Non-pigmented ciliary epithelial cell (primary cell): ENCODE measurements at places on chromosomes 13 and 19.

DNA sequence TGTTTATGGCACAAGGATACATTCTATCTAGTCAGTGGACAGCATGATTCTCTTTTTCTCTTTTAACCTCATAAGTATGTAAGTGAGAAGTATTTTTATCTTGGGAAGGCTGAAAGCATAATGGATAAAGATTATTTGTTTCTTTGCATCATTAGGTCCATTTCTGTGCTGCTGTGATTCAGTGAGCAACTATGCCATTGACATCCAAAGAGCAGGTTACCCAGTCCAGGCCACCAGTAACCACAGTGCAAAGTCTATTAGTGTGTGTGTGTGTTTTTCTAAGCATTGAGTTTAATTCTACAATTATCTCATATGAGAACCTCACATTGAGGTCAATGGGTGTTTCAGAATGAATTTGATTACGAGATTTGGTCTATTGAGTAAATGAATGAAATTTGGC lies 158.8 kb upstream of the DACH1 start:
- DNase-seq: peak; percentile 13

DNA sequence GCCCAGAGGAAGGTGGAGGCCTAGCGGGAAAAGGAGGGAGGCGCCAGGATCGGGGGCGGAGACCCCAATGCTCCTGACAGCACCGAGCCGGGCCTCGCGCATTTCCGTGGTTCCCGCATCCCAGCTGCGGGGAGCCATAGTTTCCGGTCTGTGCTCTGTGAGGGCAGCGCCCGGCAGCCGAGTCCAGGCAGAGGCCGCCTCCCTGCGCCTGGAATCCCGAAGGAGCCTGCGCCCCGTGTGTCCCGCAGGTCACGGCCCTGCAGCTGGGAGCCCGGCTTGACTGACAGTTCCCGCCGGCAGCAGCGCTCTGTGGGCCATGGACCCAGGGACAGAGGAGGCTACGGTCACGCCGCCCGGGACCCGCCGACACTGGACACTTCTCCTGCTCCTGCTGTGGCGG lies 74.6 kb upstream of the C13orf46 start:
- no peak for DNase-seq

DNA sequence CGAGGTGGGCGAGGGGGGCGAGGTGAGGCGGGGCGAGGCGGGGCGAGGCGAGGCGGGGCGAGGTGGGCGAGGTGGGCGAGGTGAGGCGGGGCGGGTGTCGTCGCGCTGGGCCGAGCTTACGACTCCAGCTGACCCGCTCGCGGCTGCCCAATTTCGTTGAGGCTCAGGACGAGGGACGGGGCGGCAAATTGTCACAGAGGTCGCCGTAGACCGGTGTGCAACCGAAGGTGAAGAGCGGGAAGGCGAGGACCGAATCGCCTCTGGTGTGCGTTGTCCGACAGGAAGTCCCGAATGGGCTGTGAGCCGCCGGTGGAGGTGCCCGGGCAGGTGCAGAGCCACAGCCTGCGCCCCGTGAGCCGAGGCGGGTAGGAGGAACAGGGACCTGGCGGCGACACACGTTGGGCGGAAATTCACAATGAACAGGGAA lies at the start of gene LACC1:
TSS of gene LACC1 (plus strand) at position 150 of the 427 bp plus-strand sequence. CDS start 1,082 bp downstream, outside the sequence.
- DNase-seq: no peak

DNA sequence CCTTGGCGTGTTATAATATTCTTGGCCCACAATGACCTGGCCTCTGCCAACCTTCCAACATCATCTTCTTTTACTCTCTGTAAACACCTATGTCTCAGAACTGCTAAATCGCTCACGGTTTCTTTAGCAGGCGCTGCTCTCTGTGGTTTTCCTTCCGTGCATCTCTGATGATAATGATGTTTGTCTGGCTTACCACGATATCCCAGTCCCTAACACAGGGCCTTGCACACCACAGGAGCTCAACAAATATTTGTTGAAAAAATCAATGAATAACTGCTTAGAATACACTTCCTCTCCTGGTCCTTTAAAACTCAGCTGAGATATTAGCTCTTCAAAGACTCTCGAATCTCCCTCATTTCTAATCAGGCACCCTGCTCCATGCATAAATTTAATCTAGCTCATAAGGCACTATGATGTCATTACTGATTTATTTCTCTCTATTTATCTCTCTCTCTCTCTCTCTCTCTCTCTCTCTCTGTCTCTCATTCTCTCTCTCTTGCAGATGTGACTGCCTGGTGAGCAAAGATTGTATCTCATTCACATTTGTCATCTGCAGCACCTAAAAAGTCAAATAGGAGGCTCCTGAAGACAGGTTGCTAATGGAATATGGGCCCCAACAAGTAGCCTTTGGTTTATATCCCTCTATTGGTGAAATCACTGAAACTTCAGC lies 206.4 kb downstream of the NHLRC3 start:
- DNase-seq: no peak

- no peak for DNase-seq
These were observed 682 bp upstream of the TEAD2 start for GRCh38 chr19:49362929-49363267.

GRCh38 chr13:106340249-106340648 lies 195.2 kb downstream of the EFNB2 start:
- DNase-seq: no peak

- DNase-seq: no peak
These were observed 6.0 kb downstream of the SIX5 start for GRCh38 chr19:45762870-45763631.

GRCh38 chr19:49148044-49148682 lies 7.0 kb downstream of the HRC start:
- no peak for DNase-seq

GRCh38 chr13:45765464-45765863 lies 63.3 kb downstream of the CBY2 start:
- no peak for DNase-seq

- no peak for DNase-seq
These were observed 24.6 kb upstream of the TEX29 start for GRCh38 chr13:111295886-111296285.
